Stimulated activated CD8-positive, alpha-beta memory T cell treated with anti-CD3 and anti-CD28 coated beads, Interleukin-15, amount 100 ng/mL, for 24 hours (primary cell): ENCODE measurements at places on chromosomes 2 and 18.

DNA sequence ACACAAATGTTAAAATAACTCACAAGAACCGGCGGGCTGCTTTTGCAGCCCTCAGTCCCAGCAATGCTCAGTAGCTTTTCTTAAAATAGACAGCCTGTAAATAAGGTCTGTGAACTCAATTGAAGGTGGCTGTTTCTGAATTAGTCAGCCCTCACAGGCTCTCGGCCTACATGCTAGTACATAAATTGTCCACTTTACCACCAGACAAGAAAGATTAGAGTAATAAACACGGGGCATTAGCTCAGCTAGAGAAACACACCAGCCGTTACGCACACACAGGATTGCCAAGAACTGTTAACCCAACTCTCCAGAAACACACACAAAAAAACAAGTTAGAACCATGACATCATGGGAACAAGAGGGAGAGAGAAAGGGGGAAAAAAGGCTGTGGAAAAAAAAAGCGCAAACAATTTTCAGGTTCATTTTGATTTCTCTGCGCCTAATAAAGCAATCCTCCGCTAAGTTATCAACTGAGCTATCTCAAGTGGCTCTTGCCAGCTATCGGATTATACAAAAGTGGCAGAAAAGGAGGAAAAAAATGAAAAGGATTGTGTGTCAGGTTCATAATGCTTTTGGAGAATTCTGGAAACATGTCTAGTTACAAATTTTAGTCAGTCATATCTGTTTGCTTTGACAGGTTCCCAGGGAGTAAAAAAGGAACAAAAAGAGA lies 89.1 kb downstream of the ZEB2 start:
- no peak for DNase-seq

GRCh38 chr2:19790291-19790690 lies 111.5 kb downstream of the TTC32 start:
- no peak for DNase-seq

- no peak for DNase-seq
These were observed 90.8 kb downstream of the NFATC1 start for GRCh38 chr18:79486356-79487182.

- no peak for DNase-seq
These were observed 239.7 kb downstream of the GPD2 start for GRCh38 chr2:156675896-156676295.

DNA sequence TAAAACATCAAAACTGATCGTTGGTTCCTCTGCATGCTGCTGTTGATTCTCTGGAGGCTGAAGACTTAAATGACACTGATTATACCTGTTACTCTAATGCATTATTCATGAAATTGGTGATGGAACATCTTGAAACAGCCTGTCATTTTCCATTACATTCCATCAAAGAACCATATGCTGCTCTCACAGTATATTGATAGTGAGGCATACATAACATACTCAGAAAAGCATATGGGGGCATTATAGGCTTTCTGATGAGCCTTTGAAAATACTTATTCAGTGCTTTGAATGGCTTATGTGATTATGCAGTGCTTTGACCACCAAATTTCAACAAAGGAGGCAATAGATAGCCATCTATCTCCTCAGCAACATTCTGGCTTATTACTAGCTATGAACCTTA lies 392.1 kb downstream of the CDH19 start:
- no peak for DNase-seq

GRCh38 chr2:156489195-156489594 lies 53.0 kb downstream of the GPD2 start:
- DNase-seq, result no peak

DNA sequence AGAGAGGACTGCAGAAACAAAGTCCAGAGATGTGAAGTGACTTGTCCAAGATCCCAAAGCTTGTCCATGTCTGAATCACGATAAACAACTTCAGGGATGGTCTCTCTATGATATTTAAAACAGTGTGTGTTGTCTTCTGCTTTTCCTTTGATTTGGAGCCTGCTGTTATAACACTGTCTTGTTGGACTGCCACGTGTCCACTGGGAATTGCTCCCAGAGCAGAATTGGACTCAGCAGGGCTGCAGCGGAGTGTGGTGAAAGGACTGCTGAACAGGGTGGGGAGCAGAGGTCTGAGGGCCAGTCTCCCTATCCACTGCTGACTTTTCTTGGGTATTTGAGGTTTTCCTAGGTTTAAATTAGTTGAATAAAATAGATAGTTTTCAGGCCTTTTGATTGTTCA lies 68.3 kb downstream of the IL1R2 start:
- no peak for DNase-seq

DNA sequence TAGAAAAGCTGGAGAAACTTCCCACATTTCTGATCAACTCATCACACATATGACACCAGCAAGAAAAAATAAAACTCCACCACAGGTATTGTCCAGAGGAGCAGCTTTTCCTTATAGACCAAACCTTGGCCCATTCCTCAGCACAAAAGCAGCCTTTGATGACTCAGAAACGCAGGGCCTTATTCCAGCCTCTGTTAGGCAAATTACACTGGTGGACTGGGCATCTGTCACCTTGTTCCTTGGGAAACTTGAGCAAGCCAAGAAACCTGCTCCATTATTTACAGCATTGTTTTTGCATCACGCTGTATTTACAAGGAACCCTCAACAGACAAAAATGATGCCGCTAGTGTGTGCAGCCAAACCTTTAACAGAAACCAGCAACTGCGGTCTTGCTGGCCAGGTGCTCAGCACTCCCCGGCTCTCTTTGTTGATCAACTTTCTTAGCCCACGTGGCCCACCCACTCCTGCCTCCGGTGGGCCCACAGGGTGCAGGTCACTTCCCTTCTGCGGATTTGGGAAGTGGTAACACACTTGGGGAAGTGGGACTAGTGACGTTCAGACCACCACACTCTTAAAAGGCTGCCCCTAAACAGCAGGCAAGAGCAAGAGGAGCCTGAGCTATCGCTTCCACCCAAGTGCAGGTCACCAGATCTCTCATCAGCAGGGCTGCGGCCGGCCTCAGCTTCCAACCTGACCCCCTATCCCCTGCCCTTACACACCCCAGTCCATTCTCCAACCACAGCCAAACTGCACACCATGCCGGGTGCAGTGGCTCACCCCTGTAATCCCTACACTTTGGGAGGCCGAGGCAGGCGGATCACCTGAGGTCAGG lies 1.5 kb downstream of the AP1S3 start:
- DNase-seq, result no peak

GRCh38 chr18:69885841-69886531 lies 61.7 kb downstream of the CD226 start:
- no peak for DNase-seq

- no peak for DNase-seq
These were observed 926.4 kb upstream of the FANCL start for GRCh38 chr2:59167514-59167913.

DNA sequence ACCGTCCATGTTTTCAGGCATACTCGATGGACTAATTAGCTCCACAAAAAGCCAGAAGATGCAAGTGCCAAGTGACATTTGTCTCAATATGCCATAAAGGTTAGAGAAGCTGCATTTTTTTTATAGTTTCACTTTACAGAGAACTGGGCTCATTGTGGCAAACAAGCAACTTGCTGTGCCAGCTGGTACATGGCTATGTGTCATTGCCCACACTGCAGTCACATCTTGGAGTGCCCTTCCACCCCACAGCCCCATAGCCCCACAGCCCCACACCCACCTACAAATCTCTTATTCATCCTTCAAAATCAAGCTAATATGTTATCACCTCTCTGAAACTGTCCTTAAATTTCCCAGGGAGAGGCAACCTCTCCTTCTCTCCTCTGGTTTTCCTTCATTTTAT lies 451.9 kb downstream of the ARHGAP15 start:
- DNase-seq, result no peak

- DNase-seq, result no peak
These were observed 1.4 kb downstream of the ALMS1 start for GRCh38 chr2:73386894-73387636.

- DNase-seq, result no peak
These were observed 57.2 kb downstream of the COBLL1 start for GRCh38 chr2:164784376-164784775.

DNA sequence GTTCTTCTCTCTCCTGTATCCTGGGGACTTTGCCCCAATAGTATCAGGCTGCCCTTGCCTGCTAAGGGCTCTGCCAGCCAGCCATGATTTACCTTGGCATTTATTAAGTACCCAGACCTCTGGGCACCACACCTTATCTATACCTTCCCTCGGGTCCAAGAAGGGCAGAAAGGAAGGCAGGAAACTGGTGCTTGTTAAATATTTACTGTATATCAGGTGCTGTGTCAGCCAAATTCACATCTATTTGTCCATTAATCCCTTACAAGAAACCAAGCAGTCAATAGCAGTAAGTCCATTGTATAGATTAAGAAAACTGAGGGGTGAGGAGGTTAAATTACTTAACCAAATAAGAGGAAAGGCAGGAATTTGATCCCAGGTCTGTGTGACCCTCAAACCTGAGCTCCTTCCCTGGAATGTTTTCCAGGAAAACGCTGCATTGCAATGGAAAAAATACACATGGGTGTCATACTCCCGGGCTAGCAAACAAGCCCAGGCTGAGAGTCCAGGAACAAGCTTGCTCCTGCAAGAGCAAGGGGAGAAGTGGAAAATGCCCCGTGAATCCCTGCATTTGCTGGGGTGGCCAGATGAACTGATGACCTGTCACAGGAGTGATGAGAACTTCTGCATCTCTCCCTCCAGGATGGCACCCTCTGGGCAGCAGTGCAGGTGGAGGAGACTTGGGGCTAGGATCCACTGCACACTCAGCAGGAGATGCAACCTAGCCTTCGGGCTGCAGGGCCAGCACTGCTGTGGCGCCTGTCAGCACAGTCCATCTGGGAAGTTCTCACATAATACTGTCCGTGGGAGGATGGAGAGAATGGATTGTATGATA lies 30.4 kb downstream of the CIB4 start:
- no peak for DNase-seq

- no peak for DNase-seq
These were observed 2.8 kb upstream of the TMEM131 start for GRCh38 chr2:97998431-97999005.

GRCh38 chr18:68780802-68781635 lies 16.9 kb upstream of the CCDC102B start:
- no peak for DNase-seq

GRCh38 chr2:240875228-240876034 lies 6.8 kb downstream of the AGXT start:
- DNase-seq, result no peak

DNA sequence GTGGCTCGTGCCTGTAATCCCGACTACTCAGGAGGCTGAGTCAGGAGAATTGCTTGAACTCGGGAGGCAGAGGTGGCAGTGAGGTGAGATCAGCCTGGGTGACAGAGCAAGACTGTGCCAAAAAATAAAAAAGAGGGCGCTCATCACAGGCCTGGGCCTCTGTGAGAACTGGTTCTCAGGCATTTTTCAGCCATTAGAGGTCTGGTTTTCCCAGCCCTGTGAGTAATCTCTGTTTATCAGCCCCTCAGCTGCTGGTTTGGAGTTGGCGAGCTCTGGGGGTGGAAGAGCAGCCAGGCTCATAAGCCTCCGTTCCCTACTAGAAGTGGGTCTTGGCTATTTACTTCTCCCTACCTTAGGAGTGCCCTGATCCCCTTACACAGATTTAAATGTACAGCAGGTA lies 53.1 kb downstream of the CHRNA1 start:
- DNase-seq, result no peak

DNA sequence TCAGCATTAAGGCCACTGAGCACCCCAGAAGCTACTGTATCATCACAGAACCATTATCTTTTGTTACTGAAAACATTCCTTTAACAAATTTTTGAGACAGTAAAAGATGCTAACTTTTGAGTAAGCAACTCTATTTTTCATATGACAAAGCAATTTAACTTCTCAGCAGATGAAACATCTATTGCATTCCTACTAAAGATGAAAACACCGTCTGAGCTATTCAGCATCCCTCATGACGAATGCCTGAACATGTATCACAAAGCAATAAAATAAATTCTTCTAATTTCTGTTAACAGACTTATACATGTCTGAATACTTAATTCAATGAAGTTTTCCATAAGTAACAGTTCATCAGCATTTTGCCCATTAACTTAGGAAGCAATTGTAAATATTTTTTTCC lies 23.9 kb downstream of the CHN1 start:
- no peak for DNase-seq

DNA sequence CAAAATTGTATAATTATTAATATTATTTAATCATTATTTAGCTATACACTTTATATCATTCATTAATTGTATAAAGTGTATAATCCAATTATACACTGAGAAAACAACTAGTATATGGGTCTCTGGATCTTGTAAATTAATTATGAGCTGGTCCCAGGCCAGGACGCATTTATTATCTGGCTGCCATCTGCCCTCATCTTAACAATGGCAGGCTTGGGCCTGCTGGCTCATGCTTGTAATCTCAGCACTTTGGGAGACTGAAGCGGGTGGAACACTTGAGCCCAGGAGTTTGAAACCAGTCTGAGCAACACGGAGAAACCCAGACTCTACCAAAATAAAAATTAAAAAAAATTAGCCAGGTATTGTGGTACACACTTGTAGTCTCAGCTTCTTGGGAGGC lies 502.2 kb upstream of the NRXN1 start:
- no peak for DNase-seq

DNA sequence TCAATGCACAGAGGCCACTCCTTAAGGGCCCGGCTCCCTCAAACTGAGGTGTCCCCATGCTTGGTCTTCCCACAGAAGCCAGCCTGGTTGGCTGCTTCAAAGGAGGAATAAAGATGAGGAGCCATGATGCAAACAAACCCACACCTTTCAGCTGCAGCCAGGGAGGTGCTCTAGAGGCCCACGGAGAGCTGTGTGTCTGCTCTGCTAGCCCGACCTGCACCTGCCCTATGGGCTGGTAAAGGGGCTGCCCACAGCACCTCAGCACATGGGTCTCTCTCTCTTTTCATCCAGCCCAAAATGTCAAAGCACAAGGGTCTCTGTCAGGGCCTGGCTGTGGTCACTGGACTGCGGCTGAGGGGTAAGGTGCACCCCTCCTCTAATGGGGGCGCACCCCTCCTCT lies 132.1 kb downstream of the MSH2 start:
- DNase-seq, result no peak

DNA sequence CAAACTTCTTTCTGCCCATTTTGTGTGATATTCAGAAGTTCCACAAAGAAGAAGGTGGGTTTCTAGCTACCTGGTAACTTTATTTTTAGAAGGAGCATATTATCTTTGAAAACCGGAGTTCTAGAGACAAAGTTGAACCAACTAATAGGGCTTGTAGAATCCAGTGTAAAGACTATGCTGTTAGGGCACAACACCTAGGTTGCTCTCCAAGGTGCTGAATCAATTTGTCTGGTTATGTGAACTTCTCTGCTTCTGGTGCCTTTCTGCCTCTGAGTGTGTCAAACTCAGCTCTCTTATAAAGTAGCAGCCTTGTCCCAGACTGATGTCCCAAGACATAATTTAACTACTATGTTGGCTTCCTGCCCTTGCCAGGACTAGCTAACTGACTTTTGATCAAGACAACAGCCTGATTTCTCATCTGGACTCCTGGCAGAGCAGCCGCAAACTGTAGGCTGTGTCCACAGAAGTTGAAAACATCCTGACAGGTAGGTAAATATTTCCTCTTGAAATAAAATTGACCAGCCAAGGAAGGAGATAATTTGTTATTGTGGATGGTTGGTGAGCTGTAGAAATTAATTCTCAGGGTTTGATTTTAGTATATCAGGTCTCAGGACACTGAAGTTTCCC lies 119.4 kb downstream of the CYRIA start:
- DNase-seq, result no peak

GRCh38 chr2:173568054-173568453 lies 213.4 kb downstream of the CDCA7 start:
- DNase-seq, result no peak

GRCh38 chr18:56176751-56177150 lies 461.6 kb downstream of the TXNL1 start:
- DNase-seq, result no peak

- no peak for DNase-seq
These were observed 338.7 kb downstream of the CPS1 start for GRCh38 chr2:210895132-210895531.
